ENCODE measurements at places on chromosomes 2 and 18.
A peak's percentile ranks its signal among the peaks of the same experiment; 100 is the strongest.

- DNase-seq = peak; percentile 27
Observed at GRCh38 chr2:175251425-175252041, 70.0 kb upstream of the ATP5MC3 start.

- DNase-seq = no peak
Observed at GRCh38 chr2:3461801-3462492, 57.4 kb downstream of the ADI1 start.

GRCh38 chr18:10557085-10557677, 31.4 kb downstream of the NAPG start:
- no peak for DNase-seq

DNA sequence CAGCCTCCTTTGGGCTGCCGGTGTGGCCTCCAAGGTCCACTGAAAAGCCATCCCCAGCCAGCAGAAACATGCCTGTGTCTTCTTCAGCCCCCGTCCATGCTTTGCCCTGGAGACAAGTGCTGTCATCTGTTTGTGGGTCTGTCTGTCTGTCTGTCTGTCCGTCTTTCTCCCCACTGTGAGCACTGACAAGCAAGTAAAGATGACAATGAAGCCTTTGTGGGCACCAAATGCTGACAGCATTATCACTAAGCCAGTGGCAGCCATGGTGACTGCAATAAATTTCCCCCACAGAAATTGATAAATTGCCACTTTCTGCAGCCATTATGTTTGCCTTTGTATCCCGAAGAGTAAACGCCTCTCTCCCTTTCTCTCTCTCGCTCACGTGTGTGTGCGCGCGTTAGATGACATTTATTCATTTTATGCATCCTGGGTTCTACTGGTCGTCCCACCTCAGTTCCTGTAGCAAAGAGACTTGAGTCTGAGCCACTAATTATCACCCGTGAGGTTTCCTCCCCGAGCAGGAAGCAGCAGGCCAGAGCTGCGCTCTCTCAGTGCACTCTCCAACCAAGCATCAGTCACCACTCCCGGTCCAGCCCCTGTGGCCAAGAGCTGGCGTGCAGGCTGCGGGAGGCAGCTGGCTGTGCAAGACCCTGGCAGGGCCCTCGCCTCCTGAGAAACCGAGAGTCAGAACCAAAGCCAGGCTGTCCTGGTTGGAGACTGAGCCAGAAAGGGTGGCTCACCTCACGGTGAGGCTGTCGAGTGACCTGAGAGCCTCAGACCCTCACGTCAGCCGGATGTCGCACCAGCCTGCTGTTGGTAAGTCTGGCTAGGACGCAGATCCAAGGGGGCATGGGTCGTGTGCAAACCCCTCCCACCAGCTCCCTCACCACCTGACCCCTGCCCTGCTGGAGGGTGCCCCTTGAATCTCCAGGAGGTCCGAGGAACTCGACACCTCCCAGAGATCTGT, 6.9 kb downstream of the STEAP3 start:
- no peak for DNase-seq

DNA sequence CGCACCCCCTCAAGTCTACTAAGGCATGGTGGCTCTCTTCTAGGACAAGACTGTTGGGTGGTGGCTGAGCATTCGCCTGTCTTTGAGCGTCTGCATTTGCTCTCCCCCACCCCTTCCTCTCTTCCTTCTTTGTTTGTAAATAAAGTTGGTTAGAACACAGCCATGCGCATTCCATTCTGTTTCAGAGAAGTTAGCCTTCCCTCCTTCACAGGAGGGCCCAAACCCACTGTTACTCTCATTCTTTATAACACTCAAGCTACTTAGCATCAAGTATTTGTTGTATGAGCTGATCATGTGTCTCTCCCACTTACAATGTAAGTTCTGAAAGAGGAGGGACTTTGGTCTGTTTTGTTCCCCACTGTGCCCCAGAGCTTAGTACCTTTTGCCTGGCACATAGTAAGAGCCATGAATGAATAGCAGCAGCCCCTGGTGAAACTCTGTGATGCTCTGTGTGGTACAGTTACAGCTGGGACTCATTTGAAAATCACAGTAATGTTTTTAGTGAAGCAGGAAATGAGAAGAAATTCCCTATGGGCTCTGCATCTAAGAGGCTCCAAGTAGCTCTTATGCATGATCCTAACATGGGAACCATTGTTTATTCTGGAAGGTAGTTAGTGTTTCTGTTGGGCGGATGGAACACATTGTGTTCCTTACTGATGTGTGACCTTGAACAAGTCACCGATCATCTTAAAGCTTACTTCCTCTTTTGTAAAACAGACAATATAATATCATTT, 7.7 kb downstream of the MGAT5 start:
- DNase-seq = no peak

DNA sequence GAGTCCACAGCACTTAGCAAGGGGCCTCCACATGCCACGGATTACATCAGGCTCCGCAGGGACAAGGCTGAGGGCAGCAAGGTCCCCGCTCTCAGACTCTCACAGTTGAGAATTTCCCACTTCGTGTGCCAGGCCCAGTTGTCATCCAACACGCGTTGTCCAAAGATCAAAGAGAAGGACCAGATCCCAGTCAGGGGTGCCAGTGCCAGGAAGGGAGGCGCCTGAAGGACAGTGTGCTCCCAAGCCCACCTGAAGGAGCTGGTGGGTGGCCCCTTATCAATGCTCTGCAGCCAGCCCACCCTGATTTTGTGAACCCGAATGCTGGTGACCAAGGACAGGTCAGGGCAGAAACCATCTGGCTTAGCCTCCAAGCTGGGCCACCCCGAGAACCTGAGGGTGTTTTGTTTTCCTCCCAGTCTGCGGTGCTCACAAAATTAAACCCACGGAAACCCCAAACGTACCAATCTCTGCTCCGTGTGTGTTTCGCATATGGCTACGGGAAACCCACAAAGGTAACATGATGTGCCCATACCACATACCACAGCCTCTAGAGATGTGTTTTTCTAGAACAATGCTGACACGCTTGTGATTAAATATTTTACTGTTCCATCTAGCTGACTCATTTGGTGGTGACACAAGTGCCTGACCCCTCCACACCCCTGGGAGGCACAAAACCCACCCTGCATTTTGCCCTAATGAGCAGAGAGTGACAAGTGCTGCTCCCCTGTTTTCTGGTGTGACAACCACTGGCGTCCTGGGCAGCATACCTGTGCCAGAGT, 24.5 kb downstream of the CRACDL start:
- peak; percentile 40 for DNase-seq

DNA sequence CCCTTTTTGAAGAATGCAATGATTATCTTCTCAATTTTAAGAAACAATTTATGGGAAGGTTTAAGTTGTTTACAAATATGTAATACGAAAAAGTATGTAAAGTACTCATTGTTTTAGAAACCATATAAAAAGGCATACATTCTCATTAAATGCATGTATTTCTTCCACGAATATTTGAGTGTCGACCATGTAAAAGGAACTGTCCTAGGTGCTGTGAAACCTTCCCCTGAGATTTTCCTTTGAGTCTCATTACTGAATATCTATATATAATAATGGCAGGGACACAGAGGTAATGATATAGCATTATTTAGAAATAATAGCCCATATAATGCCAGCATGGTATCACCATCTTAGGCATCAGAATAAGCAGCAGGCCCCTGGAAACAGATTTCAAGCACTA, 239.3 kb downstream of the ERBB4 start:
- DNase-seq = no peak

DNA sequence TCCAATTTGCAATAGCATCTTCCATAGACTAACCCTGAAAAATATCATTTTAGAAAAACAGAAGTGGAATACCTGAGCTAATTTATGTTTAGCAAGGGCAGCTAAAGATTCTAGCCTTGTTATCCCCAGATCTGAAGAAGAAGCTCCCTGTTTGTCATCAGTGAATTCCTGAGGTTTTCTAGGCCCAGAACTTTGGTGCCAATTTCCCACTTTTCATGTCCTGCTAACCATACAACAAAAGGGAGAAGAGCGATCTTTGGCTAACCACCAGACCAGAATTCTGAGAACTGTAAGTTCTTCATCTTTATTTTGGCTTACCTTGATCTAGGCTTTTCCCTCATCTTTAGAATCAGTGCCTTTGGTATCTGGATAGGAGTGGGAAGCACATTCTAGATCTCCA, 51.3 kb upstream of the RASGRP3 start:
- DNase-seq = no peak

DNA sequence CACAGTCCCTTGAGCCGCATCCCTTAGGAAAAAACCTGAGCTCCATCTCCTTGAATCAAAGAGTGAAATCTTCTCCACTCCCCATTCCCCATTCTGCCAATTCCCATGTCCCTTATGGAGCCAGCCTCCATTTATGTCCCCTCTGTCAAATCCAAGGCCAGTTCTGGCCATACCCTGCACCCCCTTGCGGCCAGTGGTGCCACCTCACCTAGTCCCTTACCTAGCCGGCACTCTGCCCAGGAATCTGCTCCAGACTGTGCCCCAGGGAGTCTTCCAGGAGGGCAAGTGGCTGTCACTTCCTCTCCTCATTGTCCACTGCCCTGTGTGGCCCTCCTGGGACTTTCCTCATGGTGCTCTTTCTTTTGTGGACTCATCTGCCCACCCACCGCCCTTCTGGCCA, 195.4 kb upstream of the RMP24 start:
- no peak for DNase-seq

- no peak for DNase-seq
Observed at GRCh38 chr2:241812730-241813643, 4.0 kb downstream of the NEU4 start.

- DNase-seq = no peak
Observed at GRCh38 chr2:120669121-120669952, 66.3 kb upstream of the GLI2 start.

- DNase-seq = peak; percentile 99
Observed at GRCh38 chr2:237298151-237299118, 115.5 kb downstream of the COL6A3 start.

DNA sequence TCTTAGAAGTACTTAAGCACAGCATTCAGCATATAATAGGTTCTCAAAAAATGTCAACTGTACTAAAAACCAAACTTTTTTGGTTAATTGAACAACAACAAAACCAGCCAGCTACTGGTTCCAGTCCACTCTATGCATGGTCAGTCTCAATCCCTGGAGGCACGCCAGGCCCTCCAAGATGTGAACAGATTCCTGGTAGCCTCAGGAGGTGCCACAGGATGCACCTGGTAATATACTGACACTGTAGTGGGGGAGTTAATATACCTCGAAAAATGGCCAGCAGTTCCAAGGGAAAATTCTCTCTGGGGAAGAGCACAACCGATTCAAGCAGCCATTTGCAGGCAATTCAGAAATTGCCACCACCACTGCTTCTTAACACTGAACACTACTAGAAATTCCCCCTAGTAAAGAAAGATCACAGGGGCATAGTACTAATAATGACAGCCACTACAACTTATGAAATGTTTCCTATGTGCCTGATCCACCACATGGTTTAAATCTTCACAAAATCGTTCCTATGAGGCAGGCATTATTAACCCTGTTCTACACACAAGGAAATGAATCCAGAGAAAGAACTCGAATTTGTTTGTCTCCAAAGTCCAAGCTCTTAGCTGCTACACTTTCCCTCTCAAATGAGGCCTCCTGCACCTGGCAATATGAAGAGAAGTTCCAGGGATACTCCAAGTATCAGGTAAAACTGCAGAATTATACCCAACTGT, 3.4 kb downstream of the MGAT4A start:
- DNase-seq = no peak

DNA sequence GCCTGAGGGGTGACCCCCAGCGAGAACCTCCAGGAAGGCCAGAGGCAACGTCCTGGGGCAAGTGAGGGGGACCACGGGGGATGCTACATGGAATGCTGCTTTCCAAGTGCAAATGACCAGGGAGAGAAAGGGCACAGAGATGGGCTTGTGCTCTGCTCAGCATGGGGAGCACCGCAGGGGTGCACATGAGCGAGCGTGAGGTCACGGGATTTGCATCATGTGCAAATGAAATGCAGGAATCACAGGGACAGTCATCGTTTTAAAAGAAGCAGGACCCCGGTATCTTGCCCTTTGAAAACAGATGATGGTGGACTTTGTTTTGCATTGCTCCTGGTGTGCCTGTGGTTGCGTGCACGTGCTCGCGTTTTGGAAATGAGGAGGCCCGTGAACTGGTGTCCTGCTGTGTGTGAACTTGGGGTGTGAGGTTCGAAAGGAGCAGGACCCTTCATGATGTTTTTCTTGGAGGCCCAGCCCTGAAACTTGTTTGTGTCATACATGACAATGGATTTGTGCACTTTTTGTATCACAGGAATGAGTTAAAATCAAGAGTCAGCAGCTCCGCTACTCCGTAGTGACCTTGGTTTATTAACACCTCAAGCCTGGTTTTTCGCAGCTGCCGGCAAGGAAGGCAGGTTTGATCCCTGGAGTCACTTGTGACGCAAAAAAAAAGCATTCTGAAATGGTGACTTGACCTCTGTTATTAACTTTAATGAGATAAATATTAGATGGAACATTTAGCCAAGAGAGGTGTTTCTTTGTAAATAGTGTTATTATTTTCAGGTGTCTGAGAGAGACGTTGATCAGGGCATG, 234.5 kb downstream of the LDLRAD4 start:
- no peak for DNase-seq

- no peak for DNase-seq
Observed at GRCh38 chr2:128160616-128161275, 69.7 kb downstream of the UGGT1 start.
